ENCODE measurements at places on chromosomes 7 and 10.

DNA sequence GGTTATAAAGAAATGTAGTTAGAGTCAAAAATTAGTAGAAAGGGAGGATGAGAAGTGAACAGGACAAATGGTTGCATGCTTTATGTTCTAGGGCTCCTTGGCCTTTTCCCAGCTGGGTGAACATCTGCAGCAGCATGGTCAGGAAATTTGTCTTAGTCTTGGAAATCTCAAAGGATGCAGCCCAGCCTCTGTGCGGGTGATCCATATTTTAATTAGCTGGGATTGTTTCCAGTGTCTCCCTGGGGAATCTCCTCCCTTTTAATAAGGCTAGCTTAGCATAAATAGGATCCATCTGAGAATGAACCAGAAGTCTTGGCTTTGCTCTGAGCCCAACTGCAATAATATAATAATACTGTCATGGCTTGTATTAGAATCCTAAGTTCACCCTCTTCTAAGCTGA is 198.3 kb downstream of the PRKG1 start:
- DNase-seq: no peak

- DNase-seq: no peak
These were observed 41.5 kb downstream of the MINPP1 start for GRCh38 chr10:87546210-87546609.

DNA sequence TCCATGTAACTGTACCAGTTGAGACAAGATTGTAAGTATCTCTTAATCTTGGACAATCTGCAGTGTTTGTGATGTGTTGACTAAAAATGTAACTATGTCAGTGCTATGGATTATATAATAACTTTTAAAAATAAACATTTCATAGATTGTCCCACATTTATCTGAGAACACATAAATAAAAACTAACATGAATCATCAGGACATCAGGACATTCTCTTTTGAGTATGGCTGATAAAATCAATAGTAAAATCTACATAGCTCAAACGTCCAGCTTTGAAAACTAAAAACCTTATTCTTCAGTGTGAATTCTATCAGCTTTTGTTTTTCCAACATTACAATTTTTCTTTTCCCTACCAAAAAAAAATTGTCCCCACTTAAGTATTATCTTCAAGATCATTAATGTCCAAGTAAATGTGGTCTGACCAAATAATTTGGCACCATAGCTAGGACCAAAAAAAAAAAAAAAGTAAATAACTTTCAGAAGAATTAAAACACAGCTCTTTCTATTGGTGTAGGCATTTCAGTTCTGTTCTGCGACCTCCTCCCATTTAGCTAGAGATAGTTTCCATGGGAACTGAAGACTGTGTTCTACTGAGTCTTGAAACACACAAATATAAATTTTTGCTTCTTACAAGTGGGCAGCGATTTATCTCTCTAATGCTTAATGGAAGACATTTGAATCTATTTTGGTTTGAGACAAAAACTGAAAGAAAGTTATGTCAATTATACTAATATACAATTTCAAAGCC is 123.0 kb upstream of the SGCE start:
- DNase-seq: no peak

- no peak for DNase-seq
These were observed 86.8 kb downstream of the NOD1 start for GRCh38 chr7:30391806-30392205.

DNA sequence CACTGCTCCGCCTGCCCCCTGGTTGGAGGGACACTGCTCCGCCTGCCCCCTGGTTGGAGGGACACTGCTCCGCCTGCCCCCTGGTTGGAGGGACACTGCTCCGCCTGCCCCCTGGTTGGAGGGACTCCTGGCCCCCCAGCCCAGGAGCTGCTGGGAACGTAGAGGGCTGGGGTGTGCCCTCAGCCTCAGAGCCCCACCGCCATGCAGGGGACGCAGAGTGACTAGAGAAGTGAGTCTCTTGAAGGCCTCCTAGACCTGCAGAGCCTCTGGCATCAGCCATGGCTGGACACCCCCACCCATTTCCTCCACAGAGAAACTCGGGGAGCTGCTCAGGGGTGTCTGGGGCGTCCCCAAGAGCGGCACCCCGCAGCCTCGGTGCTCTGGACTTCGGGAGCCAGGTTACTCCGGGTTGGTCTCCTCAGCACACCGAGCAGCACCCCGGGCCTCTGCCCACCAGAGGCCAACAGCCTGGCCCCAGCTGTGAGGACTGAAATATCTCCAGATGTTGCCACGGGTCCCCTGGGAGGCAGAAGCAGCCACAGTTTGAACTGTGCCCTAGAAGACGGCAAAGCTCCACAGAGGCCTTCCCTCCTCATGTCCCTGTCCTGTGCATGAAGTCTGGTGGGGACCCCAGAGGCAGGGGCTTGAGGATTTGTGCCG is 191.9 kb downstream of the ELFN1 start:
- no peak for DNase-seq

DNA sequence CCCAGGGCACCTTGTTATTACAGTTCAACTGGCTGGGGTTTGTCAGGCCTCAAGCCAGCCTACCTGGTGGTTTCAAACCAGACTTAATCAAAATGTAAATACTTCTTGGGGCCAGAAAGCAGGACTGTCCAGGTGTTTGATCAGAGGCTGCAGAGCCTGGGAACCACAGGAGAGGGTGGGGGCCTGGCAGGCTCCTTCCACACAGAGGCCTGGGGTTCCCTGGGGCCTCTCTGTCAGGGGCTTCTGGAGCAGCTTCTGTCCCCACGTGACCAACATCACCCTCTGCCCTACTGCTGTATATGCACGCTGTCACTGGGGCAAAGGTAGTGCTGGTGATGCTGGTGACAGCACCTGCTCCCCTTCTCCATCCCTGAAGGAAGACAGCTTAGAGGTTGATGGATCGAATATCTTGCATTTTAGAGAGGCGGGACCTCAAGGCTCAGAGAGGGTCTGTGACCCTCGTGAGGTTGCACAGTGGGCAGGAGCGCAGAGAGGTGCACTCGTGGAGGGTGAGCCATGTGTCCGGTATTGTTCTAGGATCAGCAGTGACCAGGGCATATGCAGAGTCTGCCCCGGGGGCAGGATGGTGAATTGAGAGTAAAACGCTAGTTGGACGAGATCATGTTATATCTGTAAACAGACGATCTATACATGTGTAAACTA is 95.4 kb downstream of the GRK5 start:
- DNase-seq: no peak

DNA sequence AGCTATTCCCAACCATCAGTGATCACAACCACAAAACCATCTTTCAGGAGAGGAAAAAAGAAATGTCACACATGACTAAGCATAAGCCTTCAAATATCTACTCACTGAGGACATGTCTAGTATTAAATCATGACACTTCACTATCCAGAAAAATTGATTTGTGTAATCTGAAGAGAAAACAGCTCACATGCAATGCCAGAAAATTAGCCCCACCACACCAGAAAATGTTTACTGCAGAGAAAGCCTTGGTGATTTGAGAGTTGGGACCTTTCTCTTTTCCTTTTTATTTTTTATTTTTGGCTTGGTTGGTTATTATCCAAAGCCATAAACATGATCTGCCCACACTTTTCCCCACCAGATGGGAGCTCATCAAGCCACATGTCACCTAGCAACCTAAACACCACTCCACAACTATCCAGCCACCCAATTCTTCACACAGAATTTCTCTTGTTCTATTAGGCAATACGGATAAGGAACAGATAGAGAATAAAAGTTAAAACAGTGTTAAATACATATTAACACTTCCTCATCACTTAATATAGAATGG is 3.1 kb downstream of the PARD3 start:
- DNase-seq: no peak

DNA sequence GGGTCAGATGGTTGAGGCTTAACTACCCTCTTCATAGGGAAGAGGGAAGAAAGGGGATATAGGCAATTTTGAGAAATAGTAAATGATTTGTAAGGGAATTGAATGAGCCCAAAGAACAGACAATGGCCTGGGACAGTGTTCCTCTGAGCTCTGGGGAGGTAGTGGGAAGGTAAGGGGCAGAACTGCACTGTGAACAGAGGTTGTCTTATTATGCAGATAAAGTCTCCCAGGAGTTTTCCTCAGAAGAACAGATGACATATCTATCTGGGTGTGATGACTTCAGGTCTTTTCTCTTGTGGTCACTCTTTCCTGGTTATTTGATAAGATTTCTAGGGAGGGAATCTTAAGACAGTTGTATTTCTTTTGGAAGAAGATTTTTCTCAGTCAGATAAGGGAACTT is 296.1 kb downstream of the ZEB1 start:
- DNase-seq: no peak

DNA sequence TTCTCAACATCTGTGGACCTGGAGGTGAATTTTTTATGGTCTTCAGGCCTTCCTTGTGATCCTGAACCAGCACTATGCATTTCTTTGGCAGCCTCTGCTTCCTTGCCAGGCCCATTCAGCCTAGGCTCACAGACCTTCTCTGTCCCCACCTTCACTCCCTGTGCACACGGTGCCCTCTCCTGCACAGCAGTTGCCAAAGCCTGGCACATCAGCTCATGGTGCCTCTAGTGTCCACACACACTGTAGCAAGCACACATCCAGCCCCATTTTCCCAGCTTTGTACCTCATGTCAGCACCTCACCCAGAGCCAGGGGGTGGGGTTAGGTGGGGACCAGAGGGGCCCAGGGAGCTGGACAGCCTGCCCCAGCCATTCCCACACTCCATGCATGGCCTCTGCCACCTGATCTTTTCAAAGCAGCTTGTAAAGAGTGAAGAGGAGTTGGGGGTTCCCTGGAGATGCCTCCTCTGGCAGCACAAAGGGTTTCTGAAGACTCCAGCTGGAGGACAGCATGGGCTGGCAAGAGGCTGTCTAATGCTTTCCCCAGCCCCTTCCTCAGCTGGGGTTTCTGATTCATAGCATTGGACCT is 57.9 kb upstream of the TMEM72 start:
- DNase-seq: no peak

GRCh38 chr7:47466832-47467231 is 115.1 kb downstream of the TNS3 start:
- no peak for DNase-seq

DNA sequence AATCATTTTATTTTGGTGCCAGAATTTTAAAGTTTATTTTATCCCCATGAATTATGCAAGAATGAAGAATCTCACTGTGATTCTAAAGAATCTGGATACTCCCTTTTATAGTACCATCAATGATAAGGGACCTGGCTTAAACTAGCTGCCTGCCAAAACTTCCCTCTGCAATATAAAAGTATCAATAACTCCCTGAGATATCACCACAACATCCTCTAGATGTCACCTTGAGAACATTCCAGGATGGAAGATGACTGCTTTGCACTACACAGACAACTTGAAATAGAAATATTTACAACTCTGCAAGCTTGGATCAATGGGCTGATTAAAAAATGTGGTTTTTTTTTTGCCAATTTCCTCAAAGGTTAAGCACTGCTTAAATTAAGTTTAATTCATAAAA is 142.1 kb downstream of the SLC25A13 start:
- no peak for DNase-seq

GRCh38 chr7:38398725-38399321 is 125.4 kb upstream of the TARP start:
- DNase-seq: peak; percentile 37

DNA sequence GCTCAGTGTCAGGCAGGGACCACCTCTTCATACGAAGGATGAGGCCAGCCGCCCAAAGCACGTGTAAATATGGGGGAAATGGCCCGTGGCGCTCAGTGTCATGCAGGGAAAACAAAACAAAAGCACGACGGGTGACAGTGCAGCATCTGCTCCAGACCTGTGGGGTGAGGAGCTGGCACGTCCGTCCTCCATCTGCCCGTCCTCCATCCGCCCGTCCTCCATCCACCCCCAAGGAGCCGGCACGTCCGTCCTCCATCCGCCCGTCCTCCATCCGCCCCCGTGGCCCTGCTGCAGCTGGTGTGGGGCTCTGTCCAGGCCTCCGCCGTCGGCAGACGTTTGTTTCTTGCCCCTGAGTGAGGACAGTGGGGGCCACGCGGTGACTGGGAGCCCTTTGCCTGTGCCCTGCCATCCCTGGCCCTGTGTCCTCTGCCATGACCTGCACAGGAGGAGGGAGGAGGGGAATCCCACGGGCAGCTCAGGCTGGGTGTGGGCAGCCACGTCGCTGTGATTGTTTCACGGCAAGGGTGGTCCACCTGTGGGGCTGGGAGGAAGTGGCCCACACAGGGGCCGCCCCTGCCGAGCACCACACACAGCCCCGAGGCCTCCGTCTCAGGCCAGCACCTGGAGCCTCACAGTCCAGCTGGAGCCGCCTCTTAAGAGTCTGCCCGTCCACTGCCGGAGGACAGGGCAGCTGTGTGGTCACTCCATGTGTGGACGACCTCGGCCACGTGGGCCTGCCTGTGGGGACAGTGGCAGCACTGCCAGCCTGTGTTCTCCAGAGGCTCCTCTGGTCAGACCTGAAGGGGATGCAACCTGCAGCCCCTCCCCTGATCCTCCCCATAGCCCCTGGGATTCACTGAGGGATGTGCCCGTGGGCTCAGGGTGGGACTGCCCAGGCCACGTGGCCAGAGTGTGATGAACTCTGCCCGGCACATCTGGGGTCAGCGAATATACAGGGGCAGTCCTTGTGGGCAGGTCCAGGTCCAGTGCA is 38.2 kb upstream of the DPYSL4 start:
- DNase-seq: no peak

- peak; percentile 17 for DNase-seq
These were observed 63.4 kb downstream of the CAV1 start for GRCh38 chr7:116588225-116588624.

GRCh38 chr10:129965959-129966358 is 1.9 kb upstream of the EBF3 start:
- no peak for DNase-seq

GRCh38 chr10:73501651-73502050 is 5.8 kb upstream of the PPP3CB start:
- DNase-seq: no peak

DNA sequence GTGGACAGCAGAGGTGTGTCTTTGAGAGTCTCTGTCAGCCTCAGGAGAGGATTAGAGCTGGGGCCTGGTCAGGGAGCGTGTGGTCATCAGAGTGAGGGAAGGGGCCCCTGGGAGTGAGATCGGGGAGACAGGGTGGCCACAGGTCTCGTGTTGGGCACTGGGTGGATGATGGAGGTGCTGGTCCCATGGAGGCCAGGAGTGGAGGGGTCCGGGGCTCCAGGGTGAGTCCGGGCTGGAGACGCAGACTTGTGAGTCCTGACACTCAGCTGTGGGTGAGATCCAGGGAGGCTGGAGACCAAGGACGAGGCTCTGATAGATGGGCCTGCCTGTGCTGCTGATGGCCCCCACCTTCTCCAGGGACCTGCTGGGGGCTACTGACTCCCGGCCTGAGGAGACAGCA is 88.6 kb downstream of the DYNC2I1 start:
- DNase-seq: no peak

- DNase-seq: no peak
These were observed 63.4 kb upstream of the ANK3 start for GRCh38 chr10:60453036-60453435.

DNA sequence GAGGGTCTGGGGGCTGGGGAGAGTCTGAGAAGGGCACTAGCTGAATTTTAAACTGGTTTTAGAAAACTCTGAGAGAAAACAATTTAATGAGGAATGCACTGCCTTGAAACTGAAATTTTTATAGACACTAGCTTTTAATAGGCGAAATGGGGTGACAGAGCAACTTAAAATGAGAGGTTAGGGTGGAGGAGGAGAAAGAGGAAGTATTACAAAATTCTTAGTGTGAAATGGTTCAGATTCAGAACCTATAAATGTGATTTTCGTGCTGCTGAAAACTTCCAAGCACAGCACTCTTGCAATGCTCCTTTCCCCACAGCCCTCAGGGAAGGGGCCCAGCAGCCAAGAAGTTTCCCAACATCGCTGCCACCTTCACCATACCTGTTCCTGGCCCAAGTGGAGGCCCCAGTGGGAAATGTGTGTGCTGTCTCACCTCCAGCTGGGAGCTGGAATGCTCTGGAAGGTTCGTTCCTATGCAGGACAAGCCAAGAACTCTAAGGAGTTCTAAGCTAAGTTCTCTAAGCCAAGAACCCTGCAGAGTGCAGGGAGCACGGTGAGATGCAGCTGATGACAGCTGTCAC is 60.0 kb downstream of the ATXN7L1 start:
- DNase-seq: no peak
